ENCODE measurements at places on chromosomes 2 and 18.

- peak; percentile 54 for DNase-seq
These were observed 807 bp downstream of the GAREM1 start for GRCh38 chr18:32469691-32470459.

- no peak for DNase-seq
These were observed 509.8 kb upstream of the SMIM21 start for GRCh38 chr18:75937306-75937705.

GRCh38 chr18:34620258-34620861 is 89.7 kb upstream of the DTNA start:
- no peak for DNase-seq

DNA sequence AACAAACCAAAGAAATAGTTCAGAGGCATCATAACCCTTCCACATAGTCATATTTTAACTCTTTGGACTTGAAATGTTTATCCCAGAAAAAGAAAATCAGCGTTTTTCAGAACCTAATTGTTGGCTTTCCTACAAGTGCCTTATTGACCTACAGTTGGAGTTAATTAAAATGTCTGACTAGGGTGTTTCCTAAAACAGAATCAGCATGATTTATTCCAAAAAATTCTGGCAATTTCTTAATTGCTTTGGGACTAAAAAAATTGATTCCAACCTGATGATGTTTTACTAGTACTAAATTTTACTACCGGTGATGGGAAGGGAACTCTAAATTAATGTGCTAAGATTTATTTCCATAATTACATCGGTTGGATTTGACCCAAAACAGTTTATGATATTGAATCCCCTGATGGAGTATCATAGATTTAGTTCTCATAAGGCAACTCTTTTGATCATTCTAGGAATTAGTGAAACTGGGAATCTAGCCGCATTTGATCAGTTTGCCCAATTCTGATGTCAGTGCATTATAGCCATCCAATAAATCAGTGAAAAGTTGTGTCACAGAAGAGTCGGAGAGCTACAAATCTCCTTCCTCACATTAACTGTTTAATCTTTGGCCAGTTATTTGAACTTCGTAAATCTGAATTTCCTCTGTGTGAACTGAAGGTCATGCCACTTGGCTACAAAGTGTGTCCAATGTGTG is 134.3 kb upstream of the DSEL start:
- DNase-seq: no peak

- no peak for DNase-seq
These were observed 2.0 kb upstream of the RALB start for GRCh38 chr2:120250640-120251039.

DNA sequence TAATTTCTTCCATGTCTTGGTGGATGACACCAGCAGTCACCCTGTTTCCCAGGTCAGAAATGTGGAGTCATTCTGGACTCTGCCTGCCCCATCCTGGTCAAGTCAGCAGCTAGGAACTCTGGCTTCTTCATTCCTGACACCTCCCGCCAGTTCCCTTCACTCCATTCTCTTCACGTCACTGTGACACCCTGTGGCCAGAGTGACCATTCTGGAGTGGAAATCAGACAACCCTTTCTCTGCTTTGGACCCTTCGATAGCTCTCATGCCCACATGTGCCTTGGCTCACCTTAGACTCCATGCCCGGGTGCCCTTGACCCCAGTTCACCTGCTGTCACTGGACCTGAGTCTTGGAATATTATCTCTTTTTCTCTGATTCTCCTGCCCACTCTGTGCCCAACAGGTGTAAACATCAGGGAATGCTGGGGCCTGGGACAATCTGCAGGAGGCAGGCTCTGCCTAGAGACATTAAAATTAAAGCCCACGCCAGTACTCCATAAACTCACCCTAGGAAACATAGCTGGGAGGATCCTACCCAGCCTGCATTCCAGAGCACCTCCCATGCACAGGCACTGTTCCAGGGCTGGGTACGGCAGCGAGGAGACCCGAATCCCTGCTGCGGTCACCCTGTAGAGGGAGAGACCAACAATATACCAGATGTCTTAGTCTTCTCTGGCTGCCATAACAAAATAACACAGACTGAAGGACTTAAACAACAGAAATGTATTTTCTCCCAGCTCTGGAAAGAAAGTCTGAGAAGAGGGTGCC is 41.1 kb upstream of the FAHD2A start:
- no peak for DNase-seq

- no peak for DNase-seq
These were observed 361.3 kb downstream of the SS18 start for GRCh38 chr18:25729072-25729471.

DNA sequence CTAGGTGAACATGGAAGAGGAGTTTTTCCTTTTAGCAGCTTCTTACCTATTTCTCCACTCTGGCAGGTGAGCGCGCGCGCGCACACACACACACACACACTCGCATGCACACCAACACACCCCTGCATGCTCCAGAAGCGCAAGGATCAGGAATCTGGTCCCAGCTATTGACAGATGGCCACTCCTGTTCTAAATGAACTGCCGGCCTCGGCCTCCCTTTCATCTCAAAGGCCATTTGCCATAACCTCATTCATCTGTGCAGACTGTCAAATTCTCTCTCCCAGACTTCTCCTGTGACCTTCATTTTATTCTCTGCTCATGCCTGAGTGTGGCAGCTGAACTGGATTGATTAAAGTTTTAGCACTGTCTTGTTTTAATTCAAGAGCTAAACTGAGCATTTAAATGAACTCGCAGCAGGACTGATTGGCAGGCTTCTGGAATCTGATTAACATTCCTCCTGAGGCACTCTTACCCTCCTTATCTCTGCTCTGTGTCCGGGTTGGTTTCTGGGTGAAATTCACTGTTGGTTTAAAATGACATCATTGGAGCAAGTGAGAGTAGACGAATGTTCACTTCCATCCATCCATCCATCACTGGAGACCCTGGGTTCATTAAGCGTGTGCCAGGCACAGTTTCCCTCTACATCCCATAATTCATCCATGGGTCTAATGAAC is 58.8 kb downstream of the FECH start:
- no peak for DNase-seq

- DNase-seq: no peak
These were observed 68.2 kb upstream of the LYPD1 start for GRCh38 chr2:132738223-132738622.

DNA sequence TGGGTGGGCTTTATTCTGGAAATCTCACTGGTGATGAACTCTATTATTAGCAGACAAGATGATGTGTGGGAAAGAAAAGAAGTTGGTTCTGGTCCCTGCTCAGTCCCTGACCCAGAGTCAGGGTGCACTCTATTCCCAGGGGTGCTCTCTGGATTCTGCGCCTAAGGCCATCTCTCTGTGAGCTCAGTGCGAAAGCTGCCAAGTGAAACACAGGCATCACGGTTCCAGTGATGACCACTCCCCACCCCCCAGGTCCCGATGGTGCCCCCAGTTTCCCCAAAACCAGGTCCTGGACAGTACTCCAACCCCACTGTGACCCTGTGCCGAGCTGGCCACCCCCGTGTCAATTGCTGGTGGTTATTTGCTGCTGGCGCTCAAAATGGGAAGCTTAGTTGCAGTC is 30.1 kb downstream of the RHOB start:
- no peak for DNase-seq

DNA sequence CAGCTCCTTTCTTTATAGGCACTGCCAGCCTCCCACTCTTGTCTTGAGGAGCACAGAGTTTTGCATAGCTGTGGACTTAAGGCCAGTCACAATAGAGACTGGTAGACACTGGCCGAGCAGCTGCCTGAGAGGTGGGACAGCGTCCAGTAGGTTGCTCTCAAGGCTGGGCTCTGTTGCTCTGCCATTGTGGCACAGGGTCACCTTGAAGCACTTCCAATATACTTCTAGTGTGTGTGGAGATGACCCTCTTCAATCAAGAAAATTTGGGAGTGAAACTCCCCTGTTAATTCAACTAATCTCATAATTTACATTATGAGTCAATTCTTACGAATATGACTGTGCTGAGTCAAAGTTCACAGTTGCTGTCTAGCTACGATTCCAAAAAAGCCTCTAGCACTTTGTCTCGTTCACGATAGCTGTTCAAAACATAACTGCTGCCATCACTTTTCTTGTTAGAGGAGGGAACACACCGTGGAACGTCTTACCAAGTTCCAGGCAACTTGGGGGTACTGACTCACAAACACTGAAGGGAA is 636.2 kb downstream of the EPHA4 start:
- no peak for DNase-seq

- DNase-seq: no peak
These were observed 4.9 kb downstream of the CIDEA start for GRCh38 chr18:12258719-12259705.

DNA sequence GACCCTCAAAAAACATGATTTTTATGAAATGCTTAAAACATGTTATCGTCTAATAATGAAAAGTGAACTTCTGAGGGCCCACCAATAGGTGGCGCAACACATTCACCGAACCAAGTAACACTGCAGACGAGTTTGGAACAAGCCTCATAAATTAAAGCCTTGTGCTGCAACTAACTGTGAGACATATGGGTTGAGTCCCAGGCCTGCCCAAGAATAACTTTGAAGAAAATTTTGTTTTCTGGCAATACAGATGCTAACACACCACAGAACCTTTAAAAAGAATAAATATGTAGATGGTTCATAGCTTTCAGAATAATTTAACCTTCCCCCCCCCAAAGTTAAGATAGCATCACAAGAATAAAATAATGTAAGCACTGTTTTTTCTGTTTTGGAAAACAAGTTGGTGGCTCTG is 285.9 kb downstream of the RNF144A start:
- DNase-seq: peak; percentile 64

- peak; percentile 70 for DNase-seq
These were observed 4.0 kb downstream of the NEU4 start for GRCh38 chr2:241812730-241813643.

DNA sequence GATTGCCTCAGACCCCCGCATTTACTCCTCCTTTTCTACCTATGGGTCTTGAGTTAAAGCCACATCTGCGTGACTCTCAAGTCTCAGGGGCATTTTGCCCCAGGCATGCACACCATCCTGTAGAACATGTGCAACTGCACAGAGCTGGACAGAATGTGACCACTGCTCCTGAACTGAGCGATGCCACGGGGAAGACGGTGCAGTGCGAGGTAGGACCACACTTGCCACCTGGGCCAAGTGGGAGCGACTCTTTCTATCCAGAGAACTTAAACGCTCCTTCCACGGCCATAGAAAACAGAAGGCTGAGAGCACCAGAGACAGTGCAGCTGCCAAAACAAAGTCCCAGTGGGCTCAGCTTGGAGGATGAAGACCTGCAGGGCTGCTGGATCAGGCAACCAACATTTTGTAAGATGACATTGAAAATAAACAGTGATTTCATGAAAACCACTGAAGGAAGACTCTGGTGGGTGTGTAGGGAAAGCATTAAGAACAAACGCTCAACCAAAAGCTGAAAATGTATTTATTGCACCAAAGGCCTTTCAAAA is 149.0 kb upstream of the HDAC4 start:
- DNase-seq: no peak

- DNase-seq: no peak
These were observed 98.1 kb downstream of the FAM210A start for GRCh38 chr18:13628211-13628610.

- no peak for DNase-seq
These were observed 9.7 kb downstream of the TFPI start for GRCh38 chr2:187544371-187545080.

GRCh38 chr2:86584151-86584913 is 21.1 kb upstream of the CHMP3 start:
- no peak for DNase-seq

Measured in pancreas (tissue), 10 donors.